Stimulated activated CD4-positive, alpha-beta T cell treated with anti-CD3 and anti-CD28 coated beads, Interleukin-4, amount 100 ng/mL, for 4 hours (primary cell): ENCODE measurements at places on chromosomes 7 and 10.

DNA sequence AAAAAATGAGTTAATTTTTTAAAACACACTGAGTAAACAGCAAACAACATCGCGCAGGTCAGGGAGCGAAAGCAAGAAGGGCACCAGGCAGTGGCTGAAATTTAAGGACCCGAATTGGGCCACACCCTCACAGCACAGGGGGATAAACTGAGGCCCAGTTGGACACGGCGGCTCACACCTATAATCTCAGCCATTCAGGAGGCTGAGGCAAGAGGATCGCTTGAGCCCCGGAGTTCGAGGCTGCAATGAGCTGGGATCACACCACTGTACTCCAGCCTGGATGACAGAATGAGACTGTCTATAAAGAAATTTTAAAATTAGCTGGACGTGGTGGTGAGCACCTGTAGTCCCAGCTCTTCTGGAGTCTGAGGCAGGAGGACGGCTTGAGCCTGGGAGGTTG lies 69.6 kb downstream of the PDGFA start:
- DNase-seq, result no peak

- no peak for DNase-seq
These were observed 15.2 kb upstream of the DNAAF5 start for GRCh38 chr7:711093-711921.

- no peak for DNase-seq
These were observed 28.5 kb downstream of the CYP2W1 start for GRCh38 chr7:1011297-1012003.

GRCh38 chr10:113384181-113384580 lies 168.7 kb upstream of the HABP2 start:
- no peak for DNase-seq

GRCh38 chr7:8923164-8923806 lies 489.9 kb downstream of the NXPH1 start:
- no peak for DNase-seq

GRCh38 chr7:84490661-84491060 lies 296.1 kb upstream of the SEMA3A start:
- no peak for DNase-seq

DNA sequence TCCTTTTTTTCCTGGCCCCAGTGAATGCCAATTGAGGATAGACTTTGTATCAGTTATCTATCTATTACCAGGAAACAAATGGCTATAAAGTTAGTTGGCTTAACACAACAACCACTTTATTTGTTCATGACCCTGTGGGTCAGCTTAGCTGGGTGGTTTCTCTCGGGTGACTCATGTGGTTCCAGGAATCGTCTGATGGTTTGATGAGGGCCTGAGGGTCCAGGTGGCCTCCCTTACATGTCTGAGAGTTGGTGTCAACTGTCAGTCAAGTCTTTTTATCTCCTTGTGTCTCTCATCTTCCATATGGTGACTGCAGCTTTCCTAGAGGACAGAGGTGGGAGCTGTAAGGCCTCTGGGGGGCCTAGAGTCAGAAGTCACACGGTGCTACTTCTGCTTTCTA lies 15.3 kb upstream of the MAPK8 start:
- DNase-seq, result no peak

- peak; percentile 75 for DNase-seq
These were observed at the start of gene IL2RA for GRCh38 chr10:6062101-6062771. Gene IL2RA, minus strand, starts transcription at chr10:6062367. Its CDS starts 216 bp downstream, at chr10:6062151.
